NCI-H1092 treated with DMSO at 0.1 percent for 48 hours (cell line): ENCODE measurements at places on chromosomes 2 and 18.

- DNase-seq = no peak
Measured at GRCh38 chr2:111705711-111706336, 178.2 kb downstream of the ANAPC1 start.

DNA sequence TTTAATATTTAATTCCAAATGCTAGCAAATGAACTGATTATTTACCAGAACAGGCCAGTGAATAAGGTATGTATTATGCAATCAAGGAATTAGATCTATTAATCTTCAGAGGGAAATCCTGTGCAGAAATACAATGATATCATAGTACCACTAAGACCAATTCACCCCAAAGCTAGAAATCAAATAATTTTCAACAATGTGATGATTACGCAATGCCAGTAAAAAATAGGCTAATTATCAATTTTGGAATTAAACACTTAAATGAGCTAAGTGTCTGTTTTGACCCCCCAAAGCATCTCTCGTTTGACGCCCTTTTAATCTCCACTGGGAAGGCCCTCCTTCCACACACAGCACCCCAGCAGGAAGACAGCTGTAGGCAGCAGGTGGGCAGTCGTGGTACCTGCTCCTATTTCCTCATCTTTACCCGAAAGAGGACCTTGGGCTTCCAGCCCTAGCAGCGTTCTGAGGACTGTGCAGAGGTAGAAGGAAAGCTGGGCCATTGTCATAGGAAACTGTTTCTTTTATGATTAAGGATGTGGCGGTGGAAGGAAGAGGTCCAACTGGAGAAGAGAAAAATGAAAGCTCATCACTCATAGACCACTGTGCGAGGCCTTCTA lies 84.7 kb downstream of the MBP start:
- DNase-seq = no peak

DNA sequence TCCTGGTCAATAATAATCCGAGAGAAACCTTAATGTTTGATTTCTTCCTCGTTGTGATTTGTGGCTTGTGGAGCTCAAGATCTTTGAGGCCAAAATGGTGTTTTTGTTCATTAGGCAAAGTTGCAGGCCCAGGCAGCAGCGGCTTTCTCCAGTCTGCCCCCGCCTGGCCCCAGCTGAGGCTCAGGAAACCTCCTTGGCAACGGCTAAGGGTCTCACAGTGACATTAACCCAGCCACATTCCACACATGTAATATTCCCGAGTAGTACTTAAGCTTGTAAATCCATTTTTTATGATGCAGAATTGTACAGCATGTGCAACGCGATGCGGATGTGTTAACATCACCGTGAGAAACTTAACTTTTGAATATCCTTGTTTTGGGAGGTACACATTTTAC lies 200.1 kb downstream of the BCL11A start:
- DNase-seq = no peak

- DNase-seq = no peak
Measured at GRCh38 chr2:224882291-224883171, 159.7 kb downstream of the DOCK10 start.

GRCh38 chr2:46793423-46794416 lies 121.9 kb downstream of the MCFD2 start:
- no peak for DNase-seq

GRCh38 chr2:39567507-39567906 lies 98.2 kb upstream of the TMEM178A start:
- DNase-seq = no peak

- no peak for DNase-seq
Measured at GRCh38 chr2:169491378-169491777, 12.1 kb downstream of the BBS5 start.

- no peak for DNase-seq
Measured at GRCh38 chr2:196480653-196481323, 158.7 kb upstream of the CCDC150 start.

GRCh38 chr2:70766357-70767078 lies 1.5 kb downstream of the ADD2 start:
- DNase-seq = no peak

DNA sequence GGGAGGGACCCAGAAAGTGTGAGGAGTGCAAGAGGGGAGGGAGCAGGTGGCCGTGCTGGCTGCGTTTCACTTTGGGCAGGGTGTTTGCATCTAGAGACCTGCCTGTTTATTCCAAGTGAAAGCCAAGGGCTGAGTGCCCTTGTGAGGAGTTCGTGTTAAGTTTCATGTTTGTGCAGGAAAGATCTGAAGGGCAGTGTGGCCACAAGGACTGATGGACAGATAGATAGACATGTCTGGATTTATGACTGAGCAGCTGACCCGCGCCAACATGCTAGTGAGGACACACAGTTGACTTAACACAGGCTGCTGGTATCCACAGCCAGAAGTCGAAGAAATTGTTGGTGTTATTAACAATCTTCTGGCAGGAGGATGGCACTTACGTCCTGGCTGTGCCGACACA lies 387.6 kb upstream of the TNP1 start:
- no peak for DNase-seq

DNA sequence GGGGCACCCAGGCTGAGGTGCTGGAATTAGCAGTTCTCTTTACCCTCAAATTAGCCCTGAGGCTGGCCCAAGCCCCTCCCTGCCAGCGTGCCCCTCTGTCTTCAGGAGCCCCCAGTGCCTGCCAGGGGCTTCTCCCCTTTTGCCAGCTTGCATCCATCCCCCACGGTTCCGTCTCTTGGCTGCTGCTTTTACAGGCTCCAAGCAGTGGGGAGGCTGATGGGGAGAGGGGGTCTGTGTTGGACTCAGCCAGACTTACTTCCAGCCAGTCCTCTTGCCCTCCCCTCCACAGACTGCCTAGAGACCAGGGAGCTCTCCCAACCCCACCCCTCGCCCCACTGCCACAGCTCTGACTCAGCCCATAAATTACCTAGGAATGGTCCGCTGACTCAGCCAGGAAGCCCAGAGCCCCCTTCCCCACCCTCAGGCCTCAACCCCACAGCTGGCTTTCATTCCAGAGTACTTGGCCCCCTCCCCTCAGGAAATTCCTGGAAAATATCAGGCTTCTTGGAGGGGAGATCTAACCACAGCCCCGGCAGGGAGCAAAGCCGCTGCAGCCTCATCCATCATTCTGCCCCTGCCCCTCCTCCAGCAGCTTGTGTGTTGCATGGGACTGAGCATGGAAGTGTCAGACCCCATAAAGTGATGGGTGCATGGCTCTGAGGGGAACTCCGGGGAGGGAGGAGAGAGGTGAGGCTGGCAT lies 184.6 kb downstream of the ZFP36L2 start:
- no peak for DNase-seq

- DNase-seq = no peak
Measured at GRCh38 chr2:74448771-74449170, 6.1 kb upstream of the INO80B start.

DNA sequence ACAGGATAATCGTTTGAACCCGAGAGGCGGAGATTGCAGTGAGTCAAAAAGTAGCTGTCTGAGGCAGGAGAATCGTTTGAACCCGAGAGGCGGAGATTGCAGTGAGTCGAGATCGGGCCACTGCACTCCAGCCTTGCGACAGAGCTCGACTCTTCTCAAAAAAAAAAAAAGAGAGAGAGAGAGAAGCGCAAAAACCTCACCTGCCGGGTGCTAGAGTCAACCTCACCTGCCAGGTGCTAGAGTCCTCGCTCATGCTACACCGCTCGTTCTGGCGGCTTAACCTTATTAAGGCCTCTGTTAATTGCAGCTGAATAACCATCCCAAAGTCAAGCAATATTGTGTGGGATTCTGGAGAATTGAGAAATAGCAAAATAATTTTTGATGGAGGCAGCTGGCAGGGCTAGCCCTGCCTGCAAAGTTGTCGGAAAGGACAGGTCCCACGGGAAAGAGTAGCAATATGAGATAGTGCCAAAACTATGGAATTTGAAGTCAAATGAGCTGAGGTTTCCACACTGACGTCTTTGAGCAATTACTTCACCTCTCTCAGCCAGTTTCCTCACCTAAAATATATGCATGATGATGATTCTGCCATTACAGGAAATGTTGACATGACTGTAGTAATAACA lies 644 bp upstream of the DYM start:
- no peak for DNase-seq

DNA sequence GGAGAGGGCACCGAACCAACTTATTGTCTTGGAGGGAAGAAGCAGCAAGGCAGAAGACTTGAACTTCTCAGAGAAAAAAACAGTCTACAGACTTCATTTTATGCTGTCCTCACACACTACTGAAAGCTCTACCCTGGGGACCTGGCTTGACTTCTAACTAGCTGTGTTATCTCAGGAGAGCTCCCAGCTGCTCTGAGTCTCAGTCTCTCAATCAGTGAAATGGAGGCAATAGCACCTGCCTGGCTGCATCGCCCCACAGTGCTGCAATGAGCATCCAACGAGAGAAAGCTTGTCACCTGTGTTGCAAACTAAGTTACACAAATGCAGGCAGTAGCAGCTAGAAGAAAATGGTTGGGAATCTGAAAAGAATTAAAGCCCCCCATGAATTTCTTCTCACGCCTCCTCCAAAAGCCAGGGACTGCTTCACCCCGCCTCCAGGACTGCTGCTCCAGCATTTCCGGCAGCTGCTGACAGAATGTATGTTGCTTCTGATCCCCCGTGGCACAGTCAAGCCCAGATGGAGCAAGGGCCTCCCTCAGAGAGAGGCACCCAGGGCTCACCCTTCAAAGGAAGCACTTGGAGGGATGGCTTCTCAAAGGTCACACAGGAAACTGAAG lies 116.3 kb downstream of the BCL11A start:
- no peak for DNase-seq

DNA sequence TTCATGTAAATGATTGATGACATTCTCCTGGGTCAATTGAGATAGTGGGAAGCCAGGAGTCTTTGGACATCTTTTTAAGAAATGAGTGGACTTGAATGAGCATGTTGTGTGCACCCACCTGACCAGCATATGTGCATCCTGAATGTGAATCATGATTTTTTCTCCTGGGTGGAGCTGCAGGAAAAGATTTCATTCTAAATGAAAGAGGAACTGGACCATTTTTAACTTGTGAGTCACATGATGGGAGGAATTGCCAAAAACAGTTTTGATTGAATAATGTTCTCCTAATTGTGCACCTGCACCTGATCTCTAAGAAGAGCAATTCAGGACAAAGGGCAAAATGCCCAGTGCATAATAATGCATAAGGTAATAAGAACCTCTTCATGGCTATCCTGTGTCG lies 32.3 kb downstream of the COPS8 start:
- DNase-seq = peak; percentile 54

GRCh38 chr2:150228936-150229335 lies 258.5 kb downstream of the RND3 start:
- DNase-seq = no peak

GRCh38 chr18:9751371-9752031 lies 43.4 kb downstream of the RAB31 start:
- DNase-seq = no peak

GRCh38 chr18:74836296-74837139 lies 238.8 kb downstream of the ZNF407 start:
- DNase-seq = peak; percentile 86

DNA sequence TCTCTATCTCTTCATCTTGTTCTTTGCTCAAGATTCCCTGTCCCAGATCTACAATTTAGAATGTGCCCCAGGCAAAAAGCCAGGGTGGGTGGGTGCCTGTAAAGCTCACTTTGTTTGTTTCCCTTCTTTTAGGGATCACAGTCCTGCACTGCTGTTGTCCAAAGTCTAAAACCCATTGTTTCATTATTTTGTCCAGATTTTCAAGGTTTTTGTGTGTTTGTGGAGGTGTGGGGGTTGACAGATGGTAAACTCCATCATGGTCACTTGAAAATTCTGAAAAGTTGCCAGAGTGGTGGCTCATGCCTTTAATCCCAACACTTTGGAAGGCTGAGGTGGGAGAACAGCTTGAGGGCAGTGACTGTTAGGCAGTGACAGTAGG lies 41.5 kb downstream of the YES1 start:
- no peak for DNase-seq

DNA sequence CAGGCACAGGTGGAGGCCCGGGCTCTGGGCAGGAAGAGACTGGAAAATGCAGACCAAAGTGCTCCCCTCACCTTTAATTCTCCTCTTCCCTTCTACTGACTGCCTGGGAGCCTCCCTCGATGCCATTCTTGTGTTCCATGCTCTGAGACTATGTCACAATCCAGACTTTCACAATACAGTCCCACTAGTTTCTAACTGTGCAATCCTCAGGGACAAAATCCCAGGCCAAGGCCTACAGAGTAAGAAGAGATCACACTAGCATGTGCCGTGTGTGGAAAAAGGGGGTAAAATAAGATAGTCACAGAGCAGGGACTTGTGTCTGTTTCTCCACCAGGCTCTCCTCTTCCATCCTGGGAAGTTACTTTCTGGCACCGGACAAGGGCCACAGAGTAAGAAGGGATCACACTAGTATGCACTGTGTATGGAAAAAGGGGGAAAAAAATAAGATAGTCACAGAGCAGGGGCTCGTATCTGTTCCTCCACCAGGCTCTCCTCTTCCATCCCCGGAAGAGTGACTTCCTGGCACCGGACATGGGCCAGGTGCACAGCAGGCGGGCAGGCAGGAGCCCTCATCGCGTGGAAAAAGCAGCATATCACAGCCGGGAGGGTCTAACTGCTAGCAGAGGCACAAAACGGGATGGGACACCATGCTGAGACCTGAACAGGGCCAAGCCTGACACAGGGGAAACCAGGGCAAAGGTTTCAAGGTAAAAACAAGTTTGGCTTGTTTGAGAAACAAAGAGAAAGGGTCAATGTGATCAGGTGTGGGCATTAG lies 9.6 kb downstream of the CYB5A start:
- peak; percentile 67 for DNase-seq

- no peak for DNase-seq
Measured at GRCh38 chr2:157269922-157270321, 12.4 kb downstream of the GALNT5 start.

DNA sequence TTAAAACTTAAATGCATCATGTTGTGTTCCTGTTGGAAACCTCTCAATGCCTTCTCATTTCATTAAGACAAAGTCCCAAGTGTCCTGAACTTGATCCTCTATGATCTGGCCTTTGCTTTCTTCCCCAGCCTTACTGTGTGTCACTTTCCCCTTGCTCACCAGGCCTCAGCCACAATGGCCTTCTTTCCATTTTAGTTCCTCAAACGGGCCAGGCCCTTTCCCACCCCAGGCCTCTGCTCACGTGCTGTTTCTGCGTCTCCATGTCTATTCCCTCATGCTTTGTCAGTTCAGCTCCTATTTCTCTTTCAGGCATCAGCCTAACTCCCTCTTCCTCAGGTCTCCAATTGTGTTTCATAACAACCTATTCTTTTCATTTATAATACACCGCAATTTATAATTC lies 19.5 kb downstream of the CXCR4 start:
- no peak for DNase-seq
